ENCODE measurements at places on chromosomes 12 and 14.

GRCh38 chr12:124610021-124610612, 42.7 kb upstream of the NCOR2 start:
- peak; percentile 64 for DNase-seq

- no peak for DNase-seq
Observed at GRCh38 chr12:92206596-92206995, 61.0 kb upstream of the BTG1 start.

- DNase-seq, result no peak
Observed at GRCh38 chr12:13425766-13426165, 229.2 kb downstream of the EMP1 start.

DNA sequence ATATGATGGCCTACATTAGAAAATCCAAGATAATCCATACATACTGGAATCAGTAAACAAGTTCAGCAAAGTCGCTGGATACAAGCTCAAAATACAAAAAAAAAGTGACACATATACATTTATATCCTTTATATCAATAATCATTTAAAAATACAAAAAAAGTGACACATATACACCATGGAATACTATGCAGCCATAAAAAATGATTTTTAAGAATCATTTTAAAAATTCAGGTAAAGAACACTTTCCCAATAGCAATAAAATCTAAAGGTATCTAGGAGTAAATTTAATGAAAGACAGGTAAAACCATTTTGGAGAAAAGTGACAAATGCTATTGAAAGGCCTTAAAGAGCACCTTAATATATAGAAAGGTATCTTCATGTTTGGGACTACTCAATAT, 111.9 kb downstream of the NTN4 start:
- DNase-seq, result no peak

DNA sequence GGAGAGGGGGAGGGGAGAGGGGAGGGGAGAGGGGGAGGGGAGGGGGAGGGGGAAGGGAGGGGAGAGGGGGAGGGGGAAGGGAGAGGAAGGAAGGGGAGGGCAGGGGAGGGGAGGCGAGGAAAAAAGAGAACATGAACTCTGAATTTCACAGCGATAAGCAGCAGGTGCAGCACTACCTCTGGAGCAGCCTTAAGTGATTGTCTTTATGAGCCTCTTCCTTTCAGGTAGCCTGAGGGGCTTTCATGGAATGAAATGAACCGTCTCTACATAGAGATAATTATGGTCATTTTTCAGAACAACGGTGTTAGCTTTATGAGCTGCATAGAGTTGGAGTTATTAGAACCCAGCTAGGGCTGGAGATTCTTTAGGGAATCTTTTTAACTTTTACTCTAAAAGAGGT, 18.1 kb upstream of the PTCSC3 start:
- no peak for DNase-seq

DNA sequence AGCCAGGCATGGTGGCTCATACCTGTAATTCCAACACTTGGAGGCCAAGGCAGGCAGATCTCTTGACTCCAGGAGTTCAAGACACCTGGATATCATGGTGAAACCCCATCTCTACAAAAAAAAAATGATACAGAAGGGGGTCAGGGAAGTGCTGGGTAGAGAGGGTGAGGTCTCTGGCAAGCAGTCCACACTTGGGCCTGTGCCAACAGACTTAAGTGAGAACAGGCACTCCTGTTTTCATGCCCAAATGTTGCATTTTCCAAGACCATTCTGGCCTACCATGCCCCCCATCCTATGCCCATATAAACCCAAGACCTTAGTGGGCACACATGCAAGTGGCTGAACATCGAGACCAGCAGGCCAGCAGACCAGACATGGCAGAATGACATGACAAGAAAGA, 16.0 kb upstream of the CMAS start:
- DNase-seq, result no peak

- DNase-seq, result no peak
Observed at GRCh38 chr14:95328729-95329503, 9.2 kb upstream of the CLMN start.

GRCh38 chr12:16261944-16262475, 15.5 kb downstream of the SLC15A5 start:
- no peak for DNase-seq

DNA sequence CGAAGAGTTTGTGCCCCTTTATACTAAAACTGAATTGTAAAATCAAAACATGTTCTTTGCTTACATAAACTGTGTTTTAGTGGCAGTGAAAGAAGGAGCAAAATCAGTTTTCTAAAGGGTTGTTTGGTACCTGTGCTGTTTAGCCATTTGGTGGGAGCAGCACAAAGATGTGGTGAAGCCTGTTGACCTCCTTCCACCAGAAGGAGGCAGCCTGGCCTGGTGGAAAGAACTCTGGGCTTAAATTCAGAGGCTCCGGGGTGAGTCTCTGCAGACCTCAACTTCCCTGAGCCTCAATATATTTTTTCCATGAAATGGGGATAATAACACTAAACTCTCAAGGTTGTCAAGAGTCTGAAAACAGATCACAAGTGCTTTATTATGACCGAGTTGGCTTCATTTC, 502.5 kb downstream of the VRK1 start:
- DNase-seq, result no peak

GRCh38 chr14:77085538-77085937, 12.5 kb upstream of the CIPC start:
- no peak for DNase-seq

- DNase-seq, result peak; percentile 70
Observed at GRCh38 chr14:26281280-26281998, 316.4 kb downstream of the NOVA1 start.
